Astrocyte of the cerebellum (primary cell): ENCODE measurements at places on chromosomes 2 and 18.

- DNase-seq = no peak
Observed at GRCh38 chr18:22318745-22319407, 98.8 kb downstream of the CTAGE1 start.

DNA sequence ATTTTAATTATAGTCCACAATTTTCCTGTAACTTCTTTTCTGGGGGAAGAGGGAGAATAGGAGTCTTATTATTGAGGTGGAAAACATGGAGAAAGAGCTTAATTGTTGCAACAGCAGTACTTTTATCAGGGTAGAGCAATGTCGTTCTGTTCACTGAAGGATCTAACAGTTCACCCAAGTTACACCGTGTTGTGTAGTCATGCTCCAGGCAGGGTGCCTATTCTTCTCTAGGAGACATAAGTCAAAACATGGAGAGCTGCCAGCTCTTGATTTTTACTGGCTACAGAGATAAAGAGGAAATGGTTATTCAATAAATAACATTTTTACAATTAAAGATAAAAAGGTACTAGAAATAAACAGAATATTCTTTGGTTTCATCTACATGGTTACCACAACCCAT, 594.3 kb upstream of the NETO1 start:
- DNase-seq = peak; percentile 81

DNA sequence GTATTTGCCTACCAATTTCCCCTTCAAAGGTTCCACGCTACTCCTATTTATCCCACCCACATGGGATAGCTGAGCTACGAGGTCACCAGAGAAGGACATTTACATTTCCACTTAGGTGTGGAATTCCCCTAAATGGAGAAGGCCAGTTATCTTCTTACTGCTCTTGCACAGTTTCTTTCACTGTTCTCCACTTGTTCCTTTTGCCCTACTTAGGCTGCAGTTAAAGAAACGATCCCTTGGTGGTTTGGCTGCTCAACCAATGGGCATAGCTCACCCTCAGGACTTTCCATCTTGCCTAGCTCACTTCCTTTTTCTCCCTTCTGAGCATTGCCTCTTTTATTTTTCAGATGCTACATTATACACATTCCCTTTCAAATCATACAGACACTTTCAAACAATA, 11.2 kb upstream of the NABP1 start:
- DNase-seq = no peak

DNA sequence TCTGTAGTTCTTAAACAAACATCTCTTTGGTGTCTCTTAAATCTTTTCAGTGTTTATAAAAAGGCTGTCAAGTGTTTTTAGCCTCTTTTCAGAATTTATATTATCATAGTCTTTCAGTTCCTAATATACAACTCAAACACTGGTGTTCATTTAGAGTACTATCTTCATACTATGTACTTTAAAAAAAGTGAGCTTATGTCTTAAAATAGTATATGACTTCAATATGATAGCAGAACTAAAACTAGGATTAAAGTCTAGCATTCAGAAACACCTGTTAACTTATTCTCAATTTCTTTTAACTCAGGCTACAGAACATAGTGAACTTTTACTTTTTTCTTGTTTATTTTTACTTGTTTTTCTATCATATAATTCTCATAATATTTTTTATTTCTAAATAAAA, 14.7 kb upstream of the IKZF2 start:
- no peak for DNase-seq

GRCh38 chr2:195830968-195831950, 174.2 kb downstream of the SLC39A10 start:
- no peak for DNase-seq

DNA sequence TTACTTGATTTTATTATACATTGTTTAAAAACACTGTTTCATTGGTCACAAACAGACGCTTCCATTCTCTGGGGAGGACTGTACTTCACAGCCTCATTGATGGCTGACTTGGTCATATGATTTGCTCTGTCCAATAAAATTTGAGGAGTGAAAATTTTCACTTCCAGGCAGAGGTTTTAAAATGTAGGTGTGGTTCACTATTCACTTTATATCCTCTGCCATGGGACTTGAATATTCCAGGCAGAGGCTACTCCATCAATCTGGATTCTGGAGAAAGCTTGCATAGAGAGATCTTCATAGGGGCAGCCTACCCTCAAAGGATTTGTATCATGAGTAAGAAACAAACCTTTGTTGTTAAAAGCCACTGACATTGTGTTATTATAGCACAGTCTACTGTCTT, 56.7 kb downstream of the LDAH start:
- no peak for DNase-seq

DNA sequence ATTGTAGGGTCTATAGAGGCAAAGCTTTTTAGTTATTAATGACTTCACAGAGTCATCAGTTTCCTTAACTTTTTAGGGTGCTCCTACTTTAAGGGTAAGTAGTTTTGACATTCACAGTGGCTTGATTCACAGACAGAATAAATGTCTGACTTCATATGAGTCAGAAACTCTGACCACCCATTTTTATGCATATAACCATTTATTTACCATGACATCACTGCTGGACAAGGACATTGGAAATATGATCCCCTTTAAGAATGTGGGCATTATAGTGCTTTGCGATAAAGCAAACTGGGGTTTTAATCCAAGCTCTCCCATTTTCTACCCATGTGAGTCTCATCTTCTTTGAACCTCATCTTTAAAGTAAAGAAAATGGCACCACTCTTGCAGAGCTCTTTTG, 162.0 kb upstream of the MC4R start:
- DNase-seq = peak; percentile 42

DNA sequence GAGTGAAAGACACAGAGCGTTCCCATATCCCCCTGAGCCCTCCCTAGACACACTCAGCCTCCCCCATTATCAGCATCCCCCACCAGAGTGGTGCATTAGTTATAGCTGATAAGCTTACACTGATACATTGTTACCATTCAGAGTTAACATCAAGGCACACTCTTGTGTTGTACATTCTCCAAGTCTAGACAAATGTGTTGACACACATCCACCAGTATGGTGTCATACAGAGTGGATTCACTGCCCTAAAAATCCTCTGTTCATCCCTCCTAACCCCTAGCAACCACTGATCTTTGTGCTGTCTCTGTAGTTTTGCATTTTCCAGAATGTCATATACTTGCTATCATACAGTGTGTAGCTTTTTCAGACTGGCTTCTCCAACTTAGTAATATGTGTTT, 78.0 kb upstream of the RPL31 start:
- DNase-seq = no peak

DNA sequence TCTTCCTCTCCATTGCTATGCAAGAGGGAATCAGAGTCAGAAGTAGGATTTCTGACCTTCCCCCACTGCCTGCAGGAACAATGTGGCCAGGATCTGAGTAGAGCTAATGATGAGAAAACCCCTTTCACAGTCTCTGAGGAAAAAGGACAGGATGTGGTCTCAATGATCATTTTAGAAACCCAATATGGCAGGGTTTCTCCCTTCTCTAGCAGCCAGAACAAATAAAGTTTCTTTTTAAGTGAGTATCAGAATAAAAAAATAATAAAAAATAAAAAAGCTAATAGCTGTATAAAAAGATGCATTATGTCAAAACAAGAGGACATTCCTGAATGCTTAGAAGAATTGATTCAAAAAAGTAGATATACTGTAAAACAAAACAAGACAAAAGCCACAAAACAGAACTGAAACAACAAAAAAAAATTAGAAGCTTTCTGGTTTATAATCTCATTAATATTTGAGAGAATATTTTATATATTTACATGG, 1124.9 kb upstream of the ZEB2 start:
- no peak for DNase-seq

DNA sequence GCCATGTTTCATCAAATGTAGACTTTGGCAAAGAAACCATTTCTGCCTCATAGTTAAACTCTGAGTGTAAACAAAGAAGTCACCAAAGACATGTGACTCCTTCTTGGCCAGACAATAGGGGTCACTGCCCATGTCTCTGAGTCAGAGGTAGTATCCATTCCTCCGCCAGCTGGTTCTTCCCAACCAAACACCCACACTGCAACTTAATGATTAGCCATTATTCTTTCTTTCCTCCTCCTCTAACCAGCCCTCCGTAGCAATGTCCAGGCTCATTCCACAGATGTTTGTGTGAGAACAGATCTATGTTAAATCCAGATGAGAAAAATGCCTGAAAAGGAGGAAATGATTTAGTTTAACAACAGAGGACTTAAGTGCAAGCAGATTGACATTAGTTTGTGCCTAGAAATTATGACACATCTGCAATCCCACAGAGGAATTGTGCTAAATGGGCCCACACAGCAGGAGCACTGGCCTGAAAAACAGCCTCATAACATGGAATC, 127.9 kb upstream of the SH3BP4 start:
- DNase-seq = peak; percentile 91

- no peak for DNase-seq
Observed at GRCh38 chr2:160906878-160907277, 253.3 kb upstream of the TANK start.

DNA sequence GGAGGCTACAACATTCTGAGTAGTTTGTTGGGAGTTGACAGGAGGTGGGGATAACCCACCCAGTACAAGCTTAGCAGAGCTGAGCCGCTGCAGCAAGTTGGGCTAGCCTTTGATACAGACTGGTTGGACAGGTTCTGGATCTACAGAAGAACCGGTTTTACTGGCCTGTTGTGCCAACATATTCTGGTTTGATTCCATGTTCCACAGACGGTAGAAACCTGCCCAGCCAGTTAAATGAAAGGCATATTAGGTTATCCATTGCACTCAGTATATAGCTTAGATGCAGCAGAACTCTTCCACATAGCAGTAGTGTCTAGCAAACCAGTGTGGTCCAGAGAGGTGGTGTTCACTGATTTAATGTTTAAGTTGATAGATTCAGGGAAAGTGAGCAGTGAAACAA, 19.3 kb upstream of the RBBP8 start:
- no peak for DNase-seq

DNA sequence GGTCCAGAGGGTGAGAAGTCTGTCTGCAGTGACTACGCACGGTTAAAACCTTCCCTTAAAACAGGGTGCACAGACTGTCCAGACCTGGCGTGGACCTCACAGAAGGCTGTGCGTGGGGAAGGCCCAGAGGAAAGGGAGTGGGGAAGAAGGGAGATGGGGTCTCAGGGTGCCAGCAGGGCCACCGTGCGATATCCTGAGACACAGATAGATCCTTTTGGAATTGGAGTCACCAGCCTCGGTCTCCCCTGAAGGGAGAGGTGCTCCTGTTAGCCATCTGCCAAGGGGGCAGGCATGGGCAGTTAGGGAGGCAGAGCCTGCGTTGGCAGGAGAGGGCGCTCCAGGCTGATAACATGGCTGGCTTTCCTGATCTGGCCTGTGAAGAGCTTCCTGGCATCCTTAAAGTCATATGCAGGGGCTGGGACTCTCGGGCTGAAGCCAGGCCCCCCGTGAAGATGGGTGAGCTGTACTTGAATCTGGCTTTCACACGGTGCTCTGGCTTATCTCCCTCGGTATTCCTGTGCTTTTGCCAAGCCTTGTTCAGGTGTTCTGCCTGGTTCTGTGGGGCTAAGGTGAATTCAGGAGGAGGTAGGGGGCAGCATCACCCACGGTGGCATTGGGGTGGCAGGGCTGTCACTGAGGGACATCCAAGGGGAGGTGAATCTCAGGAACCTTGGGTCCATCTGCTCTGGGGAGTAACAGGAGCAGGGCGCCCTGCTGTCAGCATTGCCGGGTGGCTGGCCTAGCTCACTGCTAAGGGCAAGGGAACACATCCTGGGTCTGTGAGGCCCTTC, 107.2 kb upstream of the SMAD2 start:
- DNase-seq = no peak

DNA sequence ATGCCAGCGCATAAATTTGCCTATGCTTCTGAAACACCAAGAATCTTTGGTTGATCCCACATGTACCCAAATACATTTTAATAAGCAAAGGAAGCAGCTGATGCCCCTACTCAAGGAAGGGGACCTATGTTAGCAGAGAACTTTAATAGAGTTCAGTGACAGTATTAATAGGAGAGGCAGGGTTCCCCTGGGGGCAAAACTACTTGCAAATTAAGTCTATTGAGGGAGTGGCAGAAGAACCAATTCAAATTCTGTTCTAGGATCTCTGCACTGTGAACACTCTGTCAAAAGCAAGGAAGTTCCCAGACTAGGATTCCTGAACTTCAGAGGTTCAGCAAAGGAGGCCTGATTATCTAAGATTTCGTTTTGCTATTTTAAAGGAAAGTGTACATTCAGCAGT, 47.5 kb downstream of the EPB41L3 start:
- no peak for DNase-seq

DNA sequence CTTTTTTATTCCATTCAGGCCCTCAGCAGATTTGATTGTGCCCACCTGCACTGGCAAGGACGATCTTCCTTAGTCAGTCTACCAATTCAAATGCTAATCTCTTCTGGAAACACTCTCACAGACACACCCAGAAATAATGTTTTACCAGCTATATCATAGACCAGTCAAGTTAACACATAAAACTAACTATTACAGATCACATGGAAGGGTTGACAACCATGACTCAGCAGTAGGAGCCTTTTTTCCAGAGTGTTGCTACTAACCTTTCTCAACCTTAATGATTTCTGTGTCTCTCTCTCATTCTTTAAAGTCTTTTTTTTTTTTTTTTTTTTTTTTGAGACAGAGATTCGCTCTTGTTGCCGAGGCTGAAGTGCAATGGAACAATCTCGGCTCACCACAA, 143.5 kb upstream of the MSH6 start:
- no peak for DNase-seq

- peak; percentile 49 for DNase-seq
Observed at GRCh38 chr2:179592167-179592936, 269.1 kb downstream of the ZNF385B start.

- no peak for DNase-seq
Observed at GRCh38 chr2:204545861-204546735, 823 bp downstream of the PARD3B start.

DNA sequence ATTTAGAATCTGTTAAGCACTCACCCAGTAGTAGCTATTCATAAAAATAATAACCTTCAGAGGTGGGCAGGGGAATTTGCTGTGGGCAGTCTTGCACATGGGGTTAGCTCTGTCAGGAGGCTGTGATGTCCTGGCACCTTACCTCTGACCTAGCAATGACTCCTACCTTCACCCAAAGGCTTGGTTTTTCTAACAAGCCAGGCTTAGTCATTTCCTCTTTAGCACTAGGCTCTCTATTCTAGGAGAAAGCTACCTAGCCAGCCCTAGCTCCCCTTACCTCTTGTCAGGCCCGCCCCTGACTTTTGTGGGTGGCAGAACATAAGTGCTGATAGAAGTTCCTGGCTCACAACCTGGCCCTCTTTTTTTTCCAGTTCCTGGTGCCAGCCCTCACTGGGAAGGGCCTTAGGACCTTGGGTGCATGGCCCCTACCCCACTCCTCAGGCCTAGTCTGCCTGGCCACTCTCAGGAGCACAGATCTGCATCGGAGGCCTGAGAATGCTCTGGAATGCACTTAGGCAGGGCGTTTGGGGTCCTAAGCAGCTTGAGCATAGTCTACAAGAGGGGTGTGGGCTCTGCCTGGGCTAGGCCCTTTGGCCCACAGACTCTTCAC, 17.7 kb downstream of the CPLX4 start:
- DNase-seq = no peak
